ENCODE measurements at places on chromosomes 1 and 21.

DNA sequence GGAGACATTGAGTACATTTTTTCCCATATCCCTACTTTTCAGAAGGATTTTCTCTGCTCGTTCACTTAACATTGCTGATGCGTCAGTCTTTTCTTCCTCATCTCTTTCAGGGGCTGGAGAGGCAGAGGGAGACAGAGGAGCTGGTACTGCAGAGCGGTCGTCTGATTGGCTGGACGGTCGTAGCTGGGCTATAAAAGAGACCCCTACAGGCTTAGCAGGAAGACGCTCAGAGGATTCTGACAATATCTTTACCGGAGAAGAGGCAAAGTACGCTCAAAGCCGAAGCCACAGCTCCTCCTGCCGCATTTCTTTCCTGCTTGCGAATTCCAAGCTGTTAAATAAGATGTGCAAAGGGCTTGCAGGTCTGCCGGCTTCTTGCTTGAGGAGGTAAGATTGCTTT is at the start of gene RGS4:
RGS4 (plus strand) TSS at position 220 of the 400 bp plus-strand sequence; CDS start at position 344, 124 bp downstream.
- no peaks in the 10 kb centered on the region for H3K4me1 ChIP-seq
- H3K36me3 ChIP-seq = no peaks in the 10 kb centered on the region
- no peak within 1 kb of the TSS for H3K27ac ChIP-seq
- peaks cover 45% of the 10 kb centered on the region for H3K27me3 ChIP-seq
- no peak within 1 kb of the TSS for H3K4me3 ChIP-seq

- H3K4me3 ChIP-seq = peak overlapping the region; percentile 98
- DNase-seq = peak; percentile 63
- H3K4me1 ChIP-seq = peaks cover 49% of the 10 kb centered on the region
- peak overlapping the region; percentile 93 for H3K27ac ChIP-seq
These were observed 202.1 kb upstream of the SGIP1 start for GRCh38 chr1:66331658-66332547.

DNA sequence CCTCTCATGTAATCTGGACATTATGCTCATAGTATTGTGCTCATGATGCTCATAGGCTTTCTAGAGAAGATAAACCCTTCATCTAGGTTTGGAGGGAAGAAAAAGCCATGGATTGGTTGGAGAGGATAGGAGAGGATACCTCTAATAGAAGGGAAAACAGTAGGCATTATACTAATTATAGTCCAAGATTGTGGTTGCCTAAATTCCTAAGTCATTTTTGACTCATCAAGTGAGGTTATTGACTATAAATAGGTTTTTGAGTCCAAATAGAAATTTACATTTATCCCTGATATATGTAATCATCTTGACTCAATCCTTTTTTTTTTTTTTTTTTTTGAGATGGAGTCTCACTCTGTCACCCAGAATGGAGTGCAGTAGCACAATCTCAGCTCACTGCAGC is 5.0 kb downstream of the SYT11 start:
- H3K4me1 ChIP-seq = peaks cover 27% of the 10 kb centered on the region
- H3K27ac ChIP-seq = no peak overlapping the region

DNA sequence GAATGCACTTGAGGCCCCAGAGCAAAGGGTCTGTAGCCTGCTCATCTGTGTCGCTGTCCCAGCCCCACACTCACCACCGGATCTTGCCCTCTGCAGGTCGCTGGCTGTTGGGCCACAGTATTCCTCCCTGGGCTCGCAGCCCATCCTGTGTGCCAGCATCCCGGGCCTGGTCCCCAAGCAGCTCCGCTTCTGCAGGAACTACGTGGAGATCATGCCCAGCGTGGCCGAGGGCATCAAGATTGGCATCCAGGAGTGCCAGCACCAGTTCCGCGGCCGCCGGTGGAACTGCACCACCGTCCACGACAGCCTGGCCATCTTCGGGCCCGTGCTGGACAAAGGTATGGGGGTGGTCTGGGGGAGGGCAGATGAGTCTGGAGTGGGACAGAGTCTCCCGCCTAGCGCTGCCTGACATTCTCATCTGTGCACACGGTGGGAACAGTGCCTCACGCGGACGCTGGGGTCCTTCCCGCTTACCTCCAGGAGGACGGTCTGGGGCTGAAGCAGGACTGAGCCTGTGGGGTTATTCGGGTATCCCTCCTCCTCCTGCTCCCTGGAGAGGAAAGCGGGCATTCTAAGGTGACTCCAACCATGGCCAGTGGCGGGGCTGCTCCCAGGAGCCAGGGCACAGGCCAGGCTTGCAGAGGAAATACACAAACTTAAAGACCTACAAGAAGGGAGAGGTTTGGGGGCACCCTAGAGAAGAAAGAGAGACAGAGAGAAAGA is 15.9 kb downstream of the WNT3A start:
- no peak overlapping the region for H3K27ac ChIP-seq
- H3K27me3 ChIP-seq = peaks cover 19% of the 10 kb centered on the region
- H3K4me1 ChIP-seq = no peaks in the 10 kb centered on the region
- no peak for DNase-seq
- no peaks in the 10 kb centered on the region for H3K36me3 ChIP-seq

DNA sequence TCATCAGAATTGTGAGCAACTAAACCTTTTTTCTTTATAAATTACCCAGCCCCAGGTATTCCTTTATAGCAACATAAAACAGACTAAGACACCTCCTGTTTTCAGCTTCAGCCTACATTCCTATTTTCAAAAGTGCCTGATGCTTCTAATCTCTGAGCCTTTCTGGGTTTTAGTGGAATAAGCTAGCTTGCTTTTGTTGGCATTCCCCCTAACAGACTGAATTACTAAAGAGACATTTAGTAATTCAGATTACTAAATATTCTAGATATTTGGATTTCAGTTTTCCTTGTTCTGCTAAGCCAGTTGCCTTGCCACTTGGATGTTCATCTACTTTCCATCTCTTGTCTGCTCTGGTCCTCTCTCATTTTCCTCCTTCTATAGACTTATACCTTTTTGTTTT is 10.5 kb upstream of the GNG12 start:
- no peak overlapping the region for H3K27ac ChIP-seq
- peaks cover 21% of the 10 kb centered on the region for H3K27me3 ChIP-seq
- no peaks in the 10 kb centered on the region for H3K4me1 ChIP-seq
- no peak for DNase-seq
- H3K36me3 ChIP-seq = no peaks in the 10 kb centered on the region
- no peak overlapping the region for H3K4me3 ChIP-seq

DNA sequence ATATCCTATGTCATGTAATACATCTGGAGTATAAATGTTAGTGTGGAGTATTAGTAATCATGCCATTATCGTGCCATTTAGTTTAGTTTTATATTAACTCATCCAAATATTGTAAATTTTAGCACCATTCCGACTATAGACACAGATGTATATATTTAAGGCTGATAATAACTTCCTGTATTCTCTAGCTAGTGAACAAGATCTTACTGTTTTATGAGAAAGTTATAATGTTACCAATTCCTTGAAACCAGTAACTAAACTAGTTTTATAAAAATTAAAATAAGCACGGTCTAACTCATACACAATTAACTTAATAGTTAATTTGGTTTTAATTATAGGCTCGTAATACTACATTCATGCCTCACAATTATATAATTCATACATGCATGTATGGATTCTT is 808.6 kb downstream of the USP25 start:
- no peaks in the 10 kb centered on the region for H3K36me3 ChIP-seq
- DNase-seq = no peak
- H3K4me3 ChIP-seq = no peak overlapping the region
- no peaks in the 10 kb centered on the region for H3K4me1 ChIP-seq
- no peak overlapping the region for H3K27ac ChIP-seq

- H3K36me3 ChIP-seq = no peaks in the 10 kb centered on the region
- H3K27me3 ChIP-seq = peaks cover 2% of the 10 kb centered on the region
- no peaks in the 10 kb centered on the region for H3K4me1 ChIP-seq
- no peak for DNase-seq
These were observed 11.6 kb upstream of the GJA9 start for GRCh38 chr1:38892976-38893375.

GRCh38 chr1:36562181-36562685 is 79.5 kb upstream of the CSF3R start:
- no peak overlapping the region for H3K27ac ChIP-seq
- no peak overlapping the region for H3K4me3 ChIP-seq
- no peak for DNase-seq
- peaks cover 6% of the 10 kb centered on the region for H3K27me3 ChIP-seq

DNA sequence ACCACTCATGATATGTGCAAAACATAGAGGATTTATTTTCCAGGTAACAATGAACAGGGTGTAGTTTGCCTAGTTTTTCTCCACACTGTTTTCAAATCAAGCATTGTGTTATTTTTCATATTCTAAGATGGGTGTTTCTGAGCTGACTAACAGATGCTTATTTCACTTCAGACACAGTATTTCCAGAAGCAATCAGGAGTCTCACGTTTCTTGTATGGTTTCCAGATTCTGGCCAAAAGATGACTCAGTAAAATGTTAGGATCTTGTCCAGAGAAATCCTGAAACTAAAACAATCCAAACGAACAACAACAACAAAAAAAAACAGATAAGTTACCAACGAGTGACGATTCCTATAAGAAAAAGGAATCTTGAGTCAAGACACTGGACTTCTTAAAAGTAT is 5.3 kb downstream of the UTS2 start:
- H3K4me1 ChIP-seq = peaks cover 7% of the 10 kb centered on the region
- peaks cover 7% of the 10 kb centered on the region for H3K27me3 ChIP-seq
- no peak overlapping the region for H3K4me3 ChIP-seq
- peaks cover 3% of the 10 kb centered on the region for H3K36me3 ChIP-seq

GRCh38 chr1:240094041-240094722 is 2.5 kb downstream of the FMN2 start:
- H3K4me1 ChIP-seq = peaks cover 4% of the 10 kb centered on the region
- H3K36me3 ChIP-seq = no peaks in the 10 kb centered on the region

Data from activated CD4-positive, alpha-beta memory T cell treated with anti-CD3 and anti-CD28 coated beads, Interleukin-2, amount 10 ng/mL, durations not matched to agents 7 days and 5 days (primary cell).